ENCODE measurements at places on chromosomes 2 and 18.

GRCh38 chr2:64595397-64596176 is 58.1 kb downstream of the SERTAD2 start:
- H3K36me3 ChIP-seq, result peaks cover 12% of the 10 kb centered on the region
- peaks cover 10% of the 10 kb centered on the region for H3K4me1 ChIP-seq
- H3K27me3 ChIP-seq, result no peaks in the 10 kb centered on the region
- no peak for DNase-seq
- H3K4me3 ChIP-seq, result no peak overlapping the region
- no peak overlapping the region for H3K27ac ChIP-seq

GRCh38 chr2:3594493-3595281 is at the start of gene COLEC11:
Gene COLEC11 (plus strand): TSS chr2:3595112. CDS start chr2:3604341, 9,229 bp downstream.
- no peak for DNase-seq
- H3K4me3 ChIP-seq, result no peak within 1 kb of the TSS
- peaks cover 8% of the 10 kb centered on the region for H3K27me3 ChIP-seq
- H3K27ac ChIP-seq, result no peak within 1 kb of the TSS
- H3K4me1 ChIP-seq, result peaks cover 5% of the 10 kb centered on the region

GRCh38 chr2:206736935-206737334 is 18.7 kb upstream of the DYTN start:
- H3K27ac ChIP-seq, result no peak overlapping the region
- H3K4me3 ChIP-seq, result no peak overlapping the region
- H3K36me3 ChIP-seq, result no peaks in the 10 kb centered on the region

DNA sequence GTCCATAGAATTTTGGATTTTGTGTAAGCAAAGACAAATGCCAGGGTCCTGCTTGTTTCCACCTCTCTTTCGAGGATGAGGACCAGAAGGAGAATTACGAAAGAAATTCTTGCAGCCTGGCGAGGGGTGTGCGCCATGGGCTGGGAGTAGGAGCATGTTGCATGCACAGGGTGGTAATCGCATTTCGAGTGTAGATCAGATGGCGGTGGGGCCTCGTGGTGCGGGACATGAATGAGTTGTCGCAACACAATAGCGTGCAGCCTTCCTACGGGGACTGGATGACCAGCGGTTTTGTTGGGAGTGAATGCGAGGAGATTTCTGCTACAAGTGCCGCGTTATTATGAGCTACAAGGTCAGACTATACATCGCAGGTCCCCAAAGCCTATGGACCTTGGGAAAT is 4.2 kb upstream of the EN1 start:
- peaks cover 9% of the 10 kb centered on the region for H3K36me3 ChIP-seq
- peaks cover 91% of the 10 kb centered on the region for H3K27me3 ChIP-seq
- H3K4me3 ChIP-seq, result no peak overlapping the region
- peaks cover 6% of the 10 kb centered on the region for H3K4me1 ChIP-seq

DNA sequence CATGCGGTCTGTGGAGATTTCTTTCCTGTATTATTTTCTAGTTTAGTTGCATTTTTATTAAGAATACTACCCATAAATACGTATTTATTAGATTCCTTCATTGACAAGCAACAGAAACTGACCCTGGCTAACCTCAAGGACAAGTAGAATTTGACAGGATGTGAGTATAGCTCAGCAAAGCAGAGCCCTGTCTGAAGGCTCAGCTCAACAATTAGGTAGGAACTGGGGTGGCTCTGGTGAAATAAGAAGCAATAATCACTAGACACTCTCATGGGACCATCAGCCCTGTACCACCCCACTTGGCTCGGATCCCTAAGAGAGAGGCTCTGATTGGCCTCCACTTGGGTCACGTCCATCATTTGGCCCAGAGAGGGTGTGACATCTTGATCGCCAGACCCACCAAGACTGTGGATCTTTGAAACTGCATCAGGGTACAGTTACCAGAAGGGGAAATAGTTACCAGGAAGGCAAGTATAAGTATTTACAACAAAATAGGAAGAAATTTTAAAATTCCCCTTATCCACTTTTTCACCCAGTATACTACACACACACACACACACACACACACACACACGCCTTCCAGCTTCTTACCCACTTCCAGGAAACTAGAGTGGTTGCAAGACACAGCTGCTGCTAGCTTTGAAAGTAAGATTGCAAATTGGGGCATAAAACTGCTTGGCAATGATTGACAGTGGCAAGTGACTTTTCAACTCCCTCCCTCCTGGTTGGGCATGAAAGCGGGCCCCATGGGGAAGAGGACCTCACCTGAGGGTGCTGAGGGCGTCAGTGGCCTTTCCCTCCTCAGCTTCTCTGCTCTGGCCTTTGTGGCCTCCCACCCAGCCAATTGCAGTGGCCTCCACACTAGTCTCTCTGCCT is 41.8 kb downstream of the KCTD18 start:
- H3K36me3 ChIP-seq, result peaks cover 18% of the 10 kb centered on the region
- no peaks in the 10 kb centered on the region for H3K27me3 ChIP-seq
- H3K4me1 ChIP-seq, result peaks cover 52% of the 10 kb centered on the region
- no peak for DNase-seq
- H3K27ac ChIP-seq, result peak overlapping the region; percentile 89
- peak overlapping the region; percentile 64 for H3K4me3 ChIP-seq

GRCh38 chr2:160672211-160672610 is 178.6 kb upstream of the RBMS1 start:
- H3K4me3 ChIP-seq, result no peak overlapping the region
- H3K27me3 ChIP-seq, result peaks cover 18% of the 10 kb centered on the region
- H3K36me3 ChIP-seq, result no peaks in the 10 kb centered on the region
- H3K27ac ChIP-seq, result no peak overlapping the region
- peaks cover 4% of the 10 kb centered on the region for H3K4me1 ChIP-seq

All from central memory CD8-positive, alpha-beta T cell (primary cell).